ENCODE measurements at places on chromosomes 5 and 9. TPM values are rescaled to one million over a fixed set of nuclear protein-coding genes. Genes with fewer than 3 reads are reported as not detected.

GABRG2 gene
- total RNA-seq, result not detected

SLC36A2 gene
- not detected for total RNA-seq

FBN2 gene
- 1.1 TPM for total RNA-seq

- no peak for DNase-seq
Observed at GRCh38 chr5:37435261-37435660, 56.1 kb downstream of the WDR70 start.

DNA sequence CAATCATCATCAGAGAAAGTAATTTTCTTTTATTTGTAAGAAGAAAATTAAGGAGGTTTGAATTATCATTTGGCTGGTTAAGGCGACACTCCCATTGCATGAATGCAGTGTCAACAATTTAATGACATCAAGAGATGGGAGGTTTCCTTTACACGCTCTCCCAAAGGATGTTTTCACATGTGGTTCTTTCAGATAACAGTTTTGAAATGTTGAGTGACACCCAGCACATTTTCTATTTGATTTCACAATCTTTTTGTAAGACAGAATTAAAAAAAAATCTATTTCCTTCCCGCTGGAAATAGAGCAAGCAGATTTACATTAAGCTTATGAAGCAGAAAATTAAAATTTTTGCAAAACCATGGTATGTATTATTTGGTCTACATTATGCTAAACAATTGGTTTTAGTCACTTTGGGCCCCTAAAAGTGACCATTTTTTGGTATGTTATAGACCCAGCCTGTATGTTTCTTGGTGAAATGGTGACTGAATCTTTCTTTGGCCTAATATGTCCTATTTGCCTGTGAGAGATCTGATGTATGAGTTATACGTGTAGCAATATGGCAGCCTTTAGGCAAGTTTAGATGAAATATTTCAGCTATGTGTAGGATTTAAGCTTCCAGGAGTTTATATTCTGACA is 18.9 kb upstream of the ANKRD55 start:
- DNase-seq, result no peak

- DNase-seq, result no peak
Observed at GRCh38 chr5:81145329-81145935, 87.7 kb upstream of the CKMT2 start.

GRCh38 chr5:33772380-33772897 is 119.4 kb downstream of the ADAMTS12 start:
- no peak for DNase-seq

Measured in right atrium auricular region (tissue), 2 donors.